ENCODE measurements at places on chromosomes 2 and 18. TPM values are rescaled to one million over a fixed set of nuclear protein-coding genes. Genes with fewer than 3 reads are reported as not detected.
A peak's percentile ranks its signal among the peaks of the same experiment; 100 is the strongest.

GRCh38 chr2:30372826-30373225 lies 74.2 kb upstream of the LCLAT1 start:
- H3K4me3 ChIP-seq: no peak overlapping the region
- DNase-seq: no peak
- no peaks in the 10 kb centered on the region for H3K36me3 ChIP-seq
- H3K27ac ChIP-seq: peak overlapping the region; percentile 79
- no peaks in the 10 kb centered on the region for H3K4me1 ChIP-seq
- H3K27me3 ChIP-seq: no peaks in the 10 kb centered on the region

DNA sequence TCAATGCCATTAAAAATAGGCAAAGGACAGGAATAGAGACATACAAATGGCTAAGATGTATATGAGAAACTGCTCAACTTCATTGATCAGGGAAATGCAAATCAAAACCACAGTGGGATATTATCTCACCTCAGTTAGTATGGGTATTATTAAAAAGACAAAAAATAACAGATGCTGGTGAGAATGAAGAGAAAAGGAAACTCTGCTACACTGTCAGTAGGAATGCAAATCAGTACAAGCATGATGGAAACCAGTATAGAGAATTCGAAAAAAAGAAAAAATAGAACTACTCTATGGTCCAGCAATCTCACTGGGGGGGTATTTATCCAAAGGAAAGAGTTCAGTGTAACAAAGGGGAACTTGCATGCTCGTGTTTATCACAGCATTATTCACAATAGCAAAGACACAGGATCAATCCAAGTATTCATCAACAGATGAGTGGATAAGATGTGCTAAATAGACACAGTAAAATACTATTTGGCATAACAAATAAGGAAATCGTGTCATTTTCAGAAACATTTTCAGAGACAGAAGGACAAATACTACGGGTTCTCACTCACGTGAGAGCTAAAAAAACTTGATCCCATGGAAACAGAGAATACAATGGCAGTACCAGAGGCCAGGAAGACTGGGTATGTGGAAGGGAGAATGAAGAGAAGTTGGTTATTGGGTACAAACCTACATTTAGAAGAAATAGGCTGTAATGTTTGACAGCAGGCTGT lies 60.6 kb downstream of the CCDC74A start:
- no peak for DNase-seq
- H3K4me1 ChIP-seq: no peaks in the 10 kb centered on the region
- H3K36me3 ChIP-seq: no peaks in the 10 kb centered on the region
- no peaks in the 10 kb centered on the region for H3K27me3 ChIP-seq
- no peak overlapping the region for H3K4me3 ChIP-seq
- no peak overlapping the region for H3K27ac ChIP-seq

DNA sequence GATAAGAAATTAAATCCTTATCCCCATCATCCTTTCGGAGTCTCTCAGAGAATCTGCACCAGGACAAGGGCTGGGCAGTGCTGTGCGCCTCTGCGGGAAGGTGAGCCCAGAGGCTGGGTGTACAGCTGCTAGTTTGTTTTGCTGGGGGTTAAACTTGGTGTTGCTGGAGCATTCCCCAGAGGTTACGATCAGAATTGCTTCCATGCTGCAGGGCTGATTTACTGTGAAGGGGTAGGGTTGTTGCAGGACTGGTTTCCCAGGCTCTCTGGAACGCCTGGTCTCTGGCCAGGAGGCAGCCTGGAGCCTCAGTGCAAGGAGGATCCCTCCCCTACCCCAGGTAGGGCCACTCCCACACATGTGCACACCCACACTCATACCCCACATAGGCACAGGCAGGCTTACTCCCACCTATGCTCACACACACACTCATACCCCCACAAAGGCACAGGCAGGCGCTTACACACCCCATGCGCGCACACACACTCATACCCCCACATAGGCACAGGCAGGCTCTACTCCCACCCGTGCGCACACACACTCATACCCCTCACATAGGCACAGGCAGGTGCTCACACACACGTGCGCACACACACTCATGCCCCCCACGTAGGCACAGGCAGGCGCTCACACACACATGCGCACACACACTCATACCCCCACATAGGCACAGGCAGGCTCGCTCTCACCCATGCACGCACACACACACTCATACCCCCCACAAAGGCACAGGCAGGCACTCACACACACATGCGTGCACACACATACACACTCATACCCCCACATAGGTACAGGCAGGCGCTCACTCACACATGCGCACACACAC lies 11.3 kb downstream of the CNNM4 start:
- no peak for DNase-seq
- H3K27ac ChIP-seq: no peak overlapping the region
- no peaks in the 10 kb centered on the region for H3K27me3 ChIP-seq
- H3K36me3 ChIP-seq: no peaks in the 10 kb centered on the region
- no peaks in the 10 kb centered on the region for H3K4me1 ChIP-seq

DNA sequence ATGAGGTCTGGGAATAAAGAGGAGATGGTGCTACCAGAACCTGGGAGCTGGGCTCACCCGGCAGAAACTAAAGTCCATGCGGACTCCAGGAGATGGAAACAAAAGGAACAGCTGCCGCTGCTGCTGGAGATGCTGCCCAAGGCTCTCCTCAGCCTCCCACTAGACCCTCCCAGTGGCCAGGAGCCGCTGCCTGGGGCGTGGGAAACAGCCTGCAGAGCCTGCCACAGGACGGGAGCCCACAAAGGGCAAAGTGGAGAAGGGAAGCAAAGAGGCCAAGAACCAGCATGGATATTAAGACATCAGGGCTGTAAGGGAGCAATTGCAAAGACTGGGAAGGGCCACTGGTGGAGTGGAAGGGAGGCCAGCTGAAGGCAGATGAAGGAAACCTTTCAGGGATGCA lies 179.6 kb downstream of the NCK2 start:
- no peak overlapping the region for H3K27ac ChIP-seq
- DNase-seq: no peak
- H3K4me1 ChIP-seq: no peaks in the 10 kb centered on the region
- no peaks in the 10 kb centered on the region for H3K27me3 ChIP-seq
- no peaks in the 10 kb centered on the region for H3K36me3 ChIP-seq
- no peak overlapping the region for H3K4me3 ChIP-seq

- no peaks in the 10 kb centered on the region for H3K27me3 ChIP-seq
- H3K4me1 ChIP-seq: no peaks in the 10 kb centered on the region
- no peaks in the 10 kb centered on the region for H3K36me3 ChIP-seq
- H3K27ac ChIP-seq: no peak overlapping the region
- no peak overlapping the region for H3K4me3 ChIP-seq
Measured at GRCh38 chr2:16315908-16316307, 349.7 kb downstream of the CYRIA start.

GRCh38 chr18:79937103-79937860 lies 14.2 kb downstream of the SLC66A2 start:
- no peak overlapping the region for H3K27ac ChIP-seq
- no peaks in the 10 kb centered on the region for H3K4me1 ChIP-seq
- H3K36me3 ChIP-seq: peaks cover 24% of the 10 kb centered on the region
- DNase-seq: peak; percentile 30

- DNase-seq: no peak
- H3K4me1 ChIP-seq: peaks cover 52% of the 10 kb centered on the region
- no peaks in the 10 kb centered on the region for H3K27me3 ChIP-seq
- H3K36me3 ChIP-seq: peaks cover 53% of the 10 kb centered on the region
- peak overlapping the region; percentile 83 for H3K4me3 ChIP-seq
Measured at GRCh38 chr2:85324639-85325465, 2.9 kb downstream of the TGOLN2 start.

- no peaks in the 10 kb centered on the region for H3K36me3 ChIP-seq
- H3K4me3 ChIP-seq: no peak overlapping the region
- DNase-seq: no peak
- H3K27me3 ChIP-seq: no peaks in the 10 kb centered on the region
Measured at GRCh38 chr2:124810132-124810531, 785.0 kb downstream of the CNTNAP5 start.

- H3K27me3 ChIP-seq: no peaks in the 10 kb centered on the region
- DNase-seq: no peak
- peaks cover 6% of the 10 kb centered on the region for H3K4me1 ChIP-seq
Measured at GRCh38 chr18:61901323-61901986, 8.6 kb upstream of the RNF152 start.

DNA sequence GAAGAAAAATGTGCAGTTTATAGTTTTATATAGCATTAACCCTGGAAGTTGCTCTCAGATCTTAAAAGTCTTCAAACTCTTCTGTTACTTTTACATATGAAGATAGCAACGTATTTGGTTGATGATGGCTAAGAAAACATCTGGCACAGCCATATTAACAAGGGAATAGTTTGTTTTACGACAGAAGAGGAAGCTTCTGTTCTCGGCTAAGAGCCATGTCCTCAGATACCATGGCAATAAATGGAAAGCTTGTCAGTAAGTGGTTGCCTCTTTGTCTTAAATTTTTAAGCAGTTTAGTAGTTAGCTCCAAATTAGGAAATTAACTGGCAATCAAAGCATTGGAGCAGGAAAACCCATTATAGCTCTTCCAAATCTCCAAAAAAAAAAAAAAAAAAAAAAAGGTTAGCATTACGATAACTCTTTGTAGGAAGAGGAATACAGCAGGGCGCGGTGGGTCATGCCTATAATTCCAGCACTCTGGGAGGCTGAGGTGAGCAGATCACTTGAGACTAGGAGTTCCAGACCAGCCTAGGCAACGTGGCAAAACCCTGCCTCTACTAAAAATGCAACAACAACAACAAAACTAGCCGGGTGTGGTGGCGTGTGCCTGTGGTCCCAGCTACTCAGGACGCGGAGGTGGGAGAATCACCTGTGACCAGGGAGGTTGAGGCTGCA lies 4.5 kb upstream of the STON1 start:
- H3K27me3 ChIP-seq: no peaks in the 10 kb centered on the region
- peaks cover 4% of the 10 kb centered on the region for H3K36me3 ChIP-seq
- no peak overlapping the region for H3K4me3 ChIP-seq
- no peak for DNase-seq
- H3K27ac ChIP-seq: peak overlapping the region; percentile 71

DNA sequence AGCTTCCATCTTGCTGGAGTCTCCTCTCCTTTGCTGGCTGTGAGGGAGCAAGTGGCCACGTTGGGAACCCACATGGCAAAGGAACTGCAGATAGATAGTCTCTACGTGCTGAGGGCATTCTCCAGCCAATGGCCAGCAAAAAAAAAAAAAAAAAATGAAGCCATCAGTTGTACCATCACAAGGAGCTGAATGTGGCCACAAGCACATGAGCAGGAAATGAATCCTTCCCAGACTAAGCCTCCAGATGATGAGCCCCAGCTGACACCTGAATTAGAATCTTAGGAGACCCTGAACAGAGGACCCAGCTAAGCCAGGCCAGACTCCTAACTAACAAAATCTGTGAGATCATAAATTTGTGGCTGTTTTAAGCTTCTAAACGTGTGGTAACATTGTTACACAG lies 57.9 kb downstream of the SPIRE1 start:
- H3K27me3 ChIP-seq: no peaks in the 10 kb centered on the region
- no peak overlapping the region for H3K27ac ChIP-seq
- no peak for DNase-seq
- H3K4me3 ChIP-seq: no peak overlapping the region

DNA sequence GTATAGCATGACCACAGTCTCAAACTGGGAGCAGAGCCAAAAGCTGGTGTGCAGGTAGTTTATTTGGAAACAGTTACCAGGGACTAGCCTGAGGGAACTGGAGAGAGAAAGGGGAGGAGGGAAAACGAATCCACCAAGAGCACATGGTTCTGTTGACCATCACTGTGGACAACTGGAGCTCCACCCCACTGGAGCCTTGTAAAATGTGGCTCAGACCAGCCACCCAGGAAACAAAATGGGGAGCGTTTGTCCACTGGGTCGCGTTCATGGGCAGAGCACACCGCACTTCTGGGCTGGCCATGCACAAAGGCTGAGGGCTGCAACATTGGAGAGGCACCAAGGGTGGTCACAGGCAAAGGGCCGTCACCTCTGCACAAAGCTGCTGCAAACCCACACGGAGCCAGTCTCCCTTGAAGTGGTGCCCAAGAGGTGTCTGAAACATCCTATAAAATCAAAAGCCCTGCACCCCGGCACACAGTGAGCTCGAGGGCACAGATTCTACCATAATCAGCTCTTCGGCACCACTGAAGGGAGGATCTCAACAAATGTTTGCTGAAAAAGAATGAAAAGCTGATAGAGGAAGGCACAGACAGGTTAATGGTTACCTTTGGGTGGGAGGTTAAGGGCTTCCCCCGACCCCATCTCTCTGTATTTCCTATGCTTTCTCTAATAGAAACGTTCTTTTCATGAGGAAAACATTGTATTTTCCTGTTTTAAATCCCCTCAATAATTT lies 192.9 kb downstream of the INHBB start:
- no peaks in the 10 kb centered on the region for H3K36me3 ChIP-seq
- peaks cover 19% of the 10 kb centered on the region for H3K4me1 ChIP-seq
- no peak overlapping the region for H3K4me3 ChIP-seq
- H3K27me3 ChIP-seq: no peaks in the 10 kb centered on the region
- no peak for DNase-seq

DNA sequence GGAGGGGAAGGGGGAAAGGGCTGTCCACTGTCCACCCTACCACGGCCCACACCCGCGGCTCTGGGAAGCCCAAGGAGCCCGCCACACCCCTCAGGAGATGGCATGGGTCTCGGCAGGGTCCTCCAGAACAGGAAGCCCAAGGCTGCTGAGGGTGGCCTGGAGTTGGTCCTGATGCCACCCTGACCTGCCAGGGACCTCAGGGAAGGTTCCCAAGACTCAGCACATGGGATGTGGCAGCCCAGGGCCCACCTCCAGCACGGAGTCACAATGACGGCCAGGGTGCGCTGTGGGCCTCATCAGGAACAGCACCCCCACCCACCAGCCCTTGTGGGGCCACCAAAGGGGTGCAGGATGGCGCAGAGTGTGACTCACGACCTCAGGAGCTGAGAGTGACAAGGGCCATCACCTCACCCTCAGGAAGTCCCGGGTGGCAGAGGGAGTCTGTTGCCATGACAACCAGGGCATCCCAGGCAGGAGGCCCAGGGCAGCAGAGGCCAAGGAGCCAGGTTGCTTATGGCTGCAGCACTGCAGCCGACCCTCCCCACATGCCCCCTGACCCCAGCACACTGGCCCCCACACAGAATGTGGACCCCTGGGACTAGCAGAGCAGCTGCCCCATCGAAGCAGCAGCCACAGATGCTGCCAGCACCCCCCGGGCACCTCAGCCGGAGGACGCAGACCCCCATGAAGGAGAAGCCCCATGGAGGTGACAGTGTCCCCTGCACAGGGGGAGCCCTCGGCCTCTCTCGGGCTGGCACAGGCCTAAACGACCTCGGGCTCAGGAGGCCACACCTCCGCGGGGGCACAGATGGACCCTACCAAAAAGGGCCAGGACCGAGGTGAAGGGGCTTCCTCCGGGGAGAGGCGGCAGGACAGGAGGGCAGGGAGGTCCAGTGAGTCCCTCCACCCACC lies 34.3 kb downstream of the KIF1A start:
- no peaks in the 10 kb centered on the region for H3K36me3 ChIP-seq

UGT1A8 gene
- not detected for total RNA-seq

ASPRV1 gene
- total RNA-seq: 4.3 TPM

CD8B2 gene
- total RNA-seq: not detected

PLB1 gene
- 9.7 TPM for total RNA-seq

DCC gene
- not detected for total RNA-seq

IL37 gene
- not detected for total RNA-seq

UBXN4 gene
- total RNA-seq: 14.8 TPM

Data from ascending aorta (tissue), 2 donors.